ENCODE measurements at places on chromosomes 3 and 15. TPM values are rescaled to one million over a fixed set of nuclear protein-coding genes. Genes with fewer than 3 reads are reported as not detected.
A peak's percentile ranks its signal among the peaks of the same experiment; 100 is the strongest.

GRCh38 chr3:190224456-190224855 lies 97.8 kb downstream of the CLDN1 start:
- no peak for DNase-seq

Gene UACA
- 19.5 TPM for total RNA-seq

GRCh38 chr3:4889896-4890295 lies 89.3 kb upstream of the BHLHE40 start:
- DNase-seq: no peak

- DNase-seq: no peak
Measured at GRCh38 chr3:71598292-71598691, 14.8 kb upstream of the FOXP1 start.

Gene PHLDB2
- total RNA-seq: 43.8 TPM

GRCh38 chr3:99504258-99504657 lies 134.1 kb upstream of the COL8A1 start:
- no peak for DNase-seq

- DNase-seq: no peak
Measured at GRCh38 chr3:143084856-143085731, 34.5 kb upstream of the CHST2 start.

Gene FRG2C
- total RNA-seq: not detected

Gene SH2D7
- total RNA-seq: 6.0 TPM

DNA sequence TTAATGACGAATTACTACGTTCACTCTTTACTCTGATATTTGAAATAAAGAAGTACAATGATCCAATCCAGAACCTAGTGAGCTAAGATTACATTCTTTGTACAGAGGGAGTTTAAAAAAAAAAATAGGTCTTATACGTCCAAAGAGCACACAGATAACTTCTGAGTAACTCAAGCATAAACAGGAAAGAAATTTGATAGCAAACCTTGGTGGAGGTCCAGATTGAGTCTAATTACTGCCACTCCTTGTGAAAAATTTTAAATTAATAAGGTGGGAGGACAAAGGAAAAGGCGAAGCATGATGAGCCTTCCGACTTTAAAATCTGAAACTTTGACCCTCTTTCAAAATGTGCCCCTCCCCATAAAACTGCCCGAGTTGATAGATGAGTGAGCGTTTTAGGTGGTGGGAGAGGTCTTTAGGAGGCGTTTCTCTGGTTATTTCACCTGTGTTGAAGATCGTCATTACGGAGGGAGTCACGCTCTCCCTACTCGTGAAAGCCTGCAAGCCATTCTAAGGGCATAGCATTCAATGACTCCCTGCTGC lies 127.0 kb upstream of the ROBO2 start:
- no peak for DNase-seq

- peak; percentile 49 for DNase-seq
Measured at GRCh38 chr3:160665784-160666526, 11.0 kb upstream of the ARL14 start.

Gene ACTRT3
- 0.96 TPM for total RNA-seq

GRCh38 chr3:25170021-25170420 lies 258.0 kb upstream of the RARB start:
- no peak for DNase-seq

GRCh38 chr15:81225161-81225671 lies 28.5 kb downstream of the IL16 start:
- DNase-seq: peak; percentile 25

Gene ZNF717
- 8.3 TPM for total RNA-seq

DNA sequence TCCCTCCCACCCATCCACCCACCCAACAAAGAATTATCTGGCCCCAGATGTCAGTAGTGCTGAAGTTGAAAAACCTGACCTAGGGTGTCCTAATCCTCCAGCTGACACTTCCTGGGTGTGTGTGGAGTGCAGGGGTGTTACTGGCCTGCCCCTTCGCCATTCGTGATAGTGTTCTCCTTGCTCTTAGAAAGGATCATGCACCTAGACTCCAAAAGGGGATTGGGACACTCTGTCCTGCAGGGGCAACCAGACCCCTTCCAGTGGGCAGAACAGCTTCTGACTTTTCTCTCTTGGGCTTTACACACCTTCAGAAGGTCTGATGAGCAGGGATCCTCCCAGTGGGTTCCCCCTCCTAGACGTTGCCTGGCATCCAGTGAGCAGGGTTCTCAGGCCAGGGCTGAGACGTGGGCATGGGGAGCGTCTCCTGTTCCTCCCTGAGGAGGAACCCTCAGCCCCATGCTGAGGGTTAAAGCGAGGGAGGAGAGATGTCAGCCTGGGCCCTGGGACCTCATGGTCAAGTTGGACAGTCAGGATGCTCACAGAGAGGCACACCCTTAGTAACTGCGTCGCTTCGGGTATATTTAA lies 75.0 kb downstream of the AAGAB start:
- DNase-seq: no peak

GRCh38 chr3:116020989-116021388 lies 397.7 kb downstream of the GAP43 start:
- DNase-seq: no peak

Gene ZNF620
- total RNA-seq: not detected

DNA sequence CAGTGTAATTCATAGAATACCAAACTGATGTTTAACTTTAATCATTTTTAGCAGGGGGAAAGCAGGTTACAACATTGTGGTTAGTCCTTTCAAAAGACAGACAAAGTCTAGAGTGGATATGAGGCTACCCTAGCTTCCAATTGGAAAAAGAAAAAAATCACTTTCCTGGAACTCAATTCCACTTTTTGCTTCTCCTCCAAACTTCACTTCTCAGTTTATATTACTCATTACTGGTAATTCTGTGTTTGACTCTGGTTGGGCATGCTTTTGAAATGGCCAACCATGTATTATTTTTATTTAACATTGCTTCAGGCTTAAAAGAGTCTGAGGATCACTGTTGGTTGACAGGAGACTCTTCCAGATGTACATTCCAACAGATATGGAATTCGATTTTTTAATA lies 84.8 kb downstream of the RAP2B start:
- no peak for DNase-seq

GRCh38 chr15:77143616-77144015 lies 72.7 kb upstream of the TSPAN3 start:
- DNase-seq: no peak

Gene HEG1
- 9.1 TPM for total RNA-seq

DNA sequence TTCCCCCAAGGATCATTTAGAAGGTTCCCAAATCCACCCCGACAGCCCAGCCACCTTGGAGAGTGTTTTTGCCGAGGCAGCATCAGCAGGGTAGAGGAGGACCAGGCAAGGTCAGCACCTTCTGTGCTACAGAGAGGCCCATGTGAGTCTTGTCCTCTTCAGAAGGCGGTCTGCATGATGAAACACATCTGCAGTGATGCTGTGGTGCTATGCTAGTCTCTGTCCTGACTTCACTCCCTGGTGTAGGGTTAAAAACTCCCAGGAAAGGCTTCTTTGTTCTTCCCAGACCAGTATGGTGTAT lies 87.9 kb downstream of the ITPR1 start:
- no peak for DNase-seq

DNA sequence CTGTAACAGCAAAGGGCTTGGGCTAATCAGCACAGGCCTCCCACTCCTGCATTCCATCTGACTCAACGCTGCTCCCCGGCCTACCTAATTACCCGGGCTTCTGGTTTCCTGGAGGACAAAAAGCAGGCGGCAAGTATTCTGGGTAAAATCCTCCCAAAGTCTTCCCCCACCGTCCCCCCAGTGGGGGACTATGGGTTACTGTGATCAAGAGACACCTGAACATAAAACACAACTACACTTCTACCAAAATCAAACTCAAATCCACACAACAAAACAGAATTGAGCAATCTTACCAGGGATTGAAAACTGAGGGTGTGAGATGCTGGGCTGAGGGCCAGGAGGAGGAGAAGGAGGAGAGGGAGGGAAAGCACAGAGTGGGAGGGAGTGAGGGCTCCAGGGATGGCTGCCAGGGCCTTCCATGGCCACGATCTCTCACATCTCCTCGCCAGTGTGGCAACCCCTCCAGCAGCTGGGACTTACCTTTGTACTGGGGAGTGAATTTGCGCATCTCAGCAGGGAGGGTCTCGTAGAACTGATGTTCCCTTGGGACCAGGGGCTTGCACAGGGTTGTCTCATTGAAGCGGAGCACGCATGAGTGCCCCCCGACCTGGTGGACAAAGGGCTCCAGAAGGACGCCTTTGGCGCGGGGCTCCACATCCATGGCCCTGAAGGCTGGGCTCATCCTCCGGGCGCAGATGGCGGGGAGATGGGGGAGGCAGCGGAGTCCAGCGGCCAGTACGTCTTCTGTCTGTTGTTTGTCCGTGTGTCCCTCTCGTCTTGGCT lies 9.1 kb upstream of the NCKIPSD start:
- DNase-seq: peak; percentile 65

Gene DUOXA1
- total RNA-seq: 1.4 TPM

Gene GRIP2
- 0.27 TPM for total RNA-seq

DNA sequence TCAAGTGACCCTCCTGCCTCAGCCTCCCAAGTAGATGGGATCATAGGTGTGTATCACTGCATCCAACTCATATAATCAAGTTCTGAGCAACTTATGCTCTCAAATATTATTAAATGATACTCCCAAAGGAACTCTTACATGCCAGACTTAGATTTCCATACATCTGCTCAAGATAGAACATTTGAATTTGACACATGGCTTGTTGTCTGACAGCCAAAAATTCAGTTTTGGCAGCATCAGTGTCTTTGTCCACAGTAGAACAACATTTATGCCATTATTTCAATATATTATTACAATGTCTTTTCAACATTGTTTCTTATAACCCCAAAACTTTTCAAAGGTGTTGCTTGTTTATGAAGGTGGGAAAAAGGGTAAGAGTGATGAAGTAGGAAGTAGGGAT lies 116.2 kb downstream of the SUCNR1 start:
- no peak for DNase-seq

Gene ROBO2
- 0.41 TPM for total RNA-seq

DNA sequence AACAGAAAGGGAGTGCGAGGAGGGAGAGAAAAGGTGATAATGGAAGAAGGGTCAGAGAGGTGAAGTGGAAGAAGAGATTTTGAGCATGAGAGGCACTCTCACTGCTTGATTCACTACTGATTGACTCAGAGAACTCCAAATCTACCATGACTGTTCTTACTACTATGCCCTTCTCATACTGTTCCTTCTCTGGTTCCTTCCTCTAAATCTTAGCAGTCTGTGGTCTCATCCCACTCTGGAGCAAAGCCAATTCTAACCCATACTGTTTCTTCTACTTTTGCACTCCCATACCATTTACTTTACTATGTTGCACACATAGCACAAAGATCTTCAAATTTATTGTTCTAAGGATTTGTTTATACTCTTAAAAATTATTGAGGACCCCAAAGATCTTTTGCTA lies 100.8 kb downstream of the DTWD1 start:
- no peak for DNase-seq

Gene SERPINI2
- not detected for total RNA-seq

DNA sequence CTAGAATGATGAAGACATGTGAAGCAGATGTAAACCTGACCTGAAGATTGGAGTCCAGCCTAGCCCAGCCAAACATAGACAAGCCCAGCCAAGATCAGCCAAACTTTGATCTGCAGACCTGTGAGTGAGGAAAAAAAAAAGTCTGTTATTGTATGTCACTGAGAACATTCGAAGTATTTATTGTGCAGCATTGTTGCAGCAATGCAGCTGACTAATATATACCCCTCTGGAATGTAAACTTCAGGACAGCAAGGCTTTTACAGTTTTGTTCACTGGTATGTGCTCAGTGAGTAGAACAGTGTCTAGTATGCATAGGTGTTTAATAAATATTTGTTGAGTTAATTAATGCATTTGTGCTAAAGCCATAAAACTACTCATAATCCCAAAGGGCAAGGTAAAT lies 23.4 kb downstream of the TMEM202 start:
- no peak for DNase-seq

GRCh38 chr3:55487381-55488241 lies 505 bp upstream of the WNT5A start:
- DNase-seq: peak; percentile 39

DNA sequence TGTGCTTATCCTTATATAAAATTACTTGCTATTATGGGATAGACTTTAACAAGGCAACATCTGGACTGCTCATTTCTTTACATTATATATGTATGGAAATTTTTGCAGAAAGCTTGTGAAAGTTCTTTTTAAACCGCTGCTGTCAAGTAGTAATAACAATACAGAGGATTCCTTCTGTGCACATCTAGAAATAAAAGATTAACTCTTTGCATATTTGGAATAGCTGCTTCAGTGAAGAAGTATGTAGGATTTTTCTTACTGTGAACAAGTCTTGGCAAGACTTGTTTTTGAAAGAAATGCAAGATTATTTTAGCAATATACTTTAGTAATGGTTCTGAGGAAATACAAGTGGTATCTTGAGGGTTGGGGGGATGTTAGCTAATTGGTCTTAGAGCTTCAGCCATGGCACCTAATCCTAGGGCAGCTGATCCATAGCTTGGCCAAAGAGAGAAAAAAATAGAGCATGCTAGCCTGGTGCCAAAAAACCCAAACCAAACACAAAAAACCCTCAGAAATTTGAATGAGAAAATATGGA lies 4.3 kb downstream of the PRKCI start:
- DNase-seq: no peak

DNA sequence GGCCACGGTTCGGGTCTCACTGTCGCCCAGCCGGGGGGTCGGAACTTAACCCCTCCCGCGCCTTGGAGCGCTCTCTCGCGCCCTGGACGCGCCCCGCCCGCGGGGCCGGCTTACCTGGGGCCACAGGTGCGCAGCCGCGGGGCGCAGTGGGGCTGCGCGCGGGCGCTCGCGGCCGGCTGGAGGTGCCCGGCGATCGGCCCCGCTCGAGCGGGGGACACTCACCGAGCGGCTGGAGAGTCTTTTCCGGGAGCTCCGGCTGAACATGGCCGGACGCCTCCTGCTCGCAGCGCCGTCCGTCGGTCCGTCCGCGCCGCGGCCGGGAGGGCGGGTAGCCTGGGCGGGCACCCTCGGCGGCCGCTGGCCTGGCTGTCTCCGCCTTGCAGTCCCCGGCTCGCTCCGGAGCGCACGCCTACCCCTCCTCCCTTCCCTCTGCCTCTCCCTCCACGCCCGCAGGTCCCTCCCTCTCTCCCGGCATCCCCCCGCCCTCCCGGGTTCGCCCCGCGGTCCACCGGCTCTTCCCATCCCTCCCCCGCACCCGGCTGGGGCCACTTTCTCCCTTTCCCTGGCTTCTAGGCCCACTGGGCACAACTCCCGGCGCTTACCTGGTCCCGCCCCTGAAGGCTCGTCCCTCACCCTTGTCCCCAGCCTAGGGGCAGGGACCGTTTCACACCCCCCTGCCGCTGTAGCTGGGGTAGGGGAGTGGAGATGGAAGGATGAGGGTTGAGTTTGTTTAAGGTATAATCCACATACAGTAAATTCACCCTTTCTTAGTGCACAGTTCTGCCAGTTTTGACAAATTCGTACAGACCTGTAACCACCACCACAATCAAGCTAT lies 220.1 kb upstream of the PRICKLE2 start:
- DNase-seq: peak; percentile 18

- DNase-seq: no peak
Measured at GRCh38 chr15:78449220-78449999, 11.4 kb downstream of the IREB2 start.

GRCh38 chr15:86650094-86650493 lies 570.4 kb downstream of the AGBL1 start:
- DNase-seq: no peak

DNA sequence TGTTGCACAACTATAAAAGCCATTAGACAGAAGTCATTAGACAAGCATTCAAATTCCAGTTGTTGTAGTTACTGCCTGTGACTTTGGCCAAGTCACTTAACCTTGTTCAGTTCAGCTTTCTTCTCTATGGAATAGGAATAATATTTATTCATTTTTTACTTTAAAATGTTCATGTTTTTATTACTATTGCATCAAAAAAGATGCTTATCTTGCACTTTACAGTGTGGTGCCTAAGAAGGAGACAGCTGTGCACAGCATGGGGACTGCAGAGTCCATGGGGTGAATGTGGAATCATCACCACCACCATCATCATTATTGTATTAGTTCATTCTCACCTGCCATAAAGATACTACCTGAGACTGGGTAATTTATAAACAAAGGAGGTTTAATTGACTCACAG lies 504.2 kb downstream of the SOX2 start:
- DNase-seq: no peak
